ENCODE measurements at places on chromosomes 1 and 21.
A peak's percentile ranks its signal among the peaks of the same experiment; 100 is the strongest.

DNA sequence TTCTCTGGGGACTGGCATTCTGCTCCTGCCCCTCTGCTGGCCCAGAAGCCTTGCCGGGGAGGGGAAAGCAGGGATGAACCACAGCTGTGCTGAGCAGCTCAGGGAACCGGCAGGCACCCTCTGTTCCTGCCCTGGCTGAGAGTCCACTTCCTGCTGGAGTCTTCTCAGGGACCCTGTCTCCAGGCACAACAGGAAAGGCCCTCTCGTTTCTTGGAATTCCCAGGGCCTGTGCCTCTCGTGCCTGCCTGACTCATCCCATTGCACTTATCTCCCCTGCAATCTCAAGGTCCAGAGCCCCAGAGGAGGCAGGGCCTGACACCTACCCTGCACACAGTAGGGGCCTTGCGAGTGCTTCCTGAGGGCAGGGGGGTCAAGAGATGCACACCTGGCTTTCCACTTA, 1.1 kb upstream of the EDN2 start:
- no peak for DNase-seq

DNA sequence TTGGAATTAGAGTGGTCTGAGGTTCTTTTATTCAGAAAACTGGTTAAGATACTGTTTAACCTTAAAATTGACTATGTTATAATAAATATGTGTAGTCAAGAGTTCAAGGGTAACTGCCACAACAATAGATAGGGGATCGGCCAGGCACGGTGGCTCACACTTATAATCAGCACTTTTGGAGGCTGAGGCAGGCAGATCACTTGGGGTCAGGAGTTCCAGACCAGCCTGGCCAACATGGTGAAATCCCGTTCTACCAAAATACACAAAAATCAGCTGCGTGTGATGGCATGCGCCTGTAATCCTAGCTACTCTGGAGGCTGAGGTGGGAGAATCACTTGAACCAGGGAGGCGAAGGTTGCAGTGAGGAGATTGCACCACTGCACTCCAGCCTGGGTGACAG, 39.5 kb downstream of the PDC start:
- DNase-seq = no peak

DNA sequence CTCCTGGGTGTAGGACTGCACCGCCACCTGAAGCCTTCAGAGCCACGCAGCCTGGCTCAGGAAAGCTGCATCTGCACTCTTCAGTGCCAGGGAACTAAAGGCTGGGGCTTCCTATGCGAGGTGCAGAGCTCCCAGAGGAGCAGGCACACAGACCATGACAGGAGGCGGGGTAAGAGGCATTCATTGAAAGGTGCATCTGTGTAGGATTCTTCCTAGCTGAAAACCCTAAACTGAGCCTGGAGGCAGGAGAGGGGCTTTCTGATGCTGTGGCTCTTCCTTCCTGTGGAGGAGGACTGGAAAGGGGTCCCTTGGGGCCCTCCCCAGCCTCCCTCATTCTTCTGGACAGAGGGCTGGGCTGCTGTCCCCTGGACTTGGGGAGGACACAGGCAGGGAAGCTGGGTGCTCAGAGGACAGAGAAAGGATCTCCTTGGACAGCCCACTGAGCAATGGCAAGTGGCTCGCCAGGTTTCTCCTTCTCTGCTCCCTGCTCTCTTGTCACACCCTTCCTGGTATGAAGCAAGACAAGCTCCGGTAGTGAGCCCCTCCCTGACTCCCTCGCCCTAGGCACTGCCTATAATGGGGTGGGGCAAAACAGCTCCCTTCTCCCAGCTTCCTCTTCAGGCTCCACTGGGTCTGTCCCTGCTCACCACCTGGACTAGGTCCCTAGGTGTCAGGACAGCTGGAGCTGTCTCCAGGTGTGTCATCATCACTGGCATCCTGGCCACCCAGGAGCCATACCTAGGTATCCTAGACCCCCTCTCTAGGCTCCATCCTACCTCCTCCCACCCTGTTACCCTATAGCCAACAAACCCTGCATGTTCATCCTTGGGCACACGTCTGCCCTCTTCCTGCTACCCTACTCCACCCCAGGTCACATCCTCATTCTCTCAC, 20.0 kb downstream of the S100A6 start:
- DNase-seq = no peak

GRCh38 chr1:186974774-186975181, 146.0 kb downstream of the PLA2G4A start:
- no peak for DNase-seq

- DNase-seq = no peak
These were observed 20.1 kb downstream of the OSBPL9 start for GRCh38 chr1:51636764-51637522.

GRCh38 chr1:173097001-173097400, 46.3 kb upstream of the TNFSF18 start:
- no peak for DNase-seq

- DNase-seq = no peak
These were observed 6.2 kb downstream of the FAM131C start for GRCh38 chr1:16067127-16067768.

GRCh38 chr1:72010094-72010431, 272.3 kb downstream of the NEGR1 start:
- DNase-seq = no peak

DNA sequence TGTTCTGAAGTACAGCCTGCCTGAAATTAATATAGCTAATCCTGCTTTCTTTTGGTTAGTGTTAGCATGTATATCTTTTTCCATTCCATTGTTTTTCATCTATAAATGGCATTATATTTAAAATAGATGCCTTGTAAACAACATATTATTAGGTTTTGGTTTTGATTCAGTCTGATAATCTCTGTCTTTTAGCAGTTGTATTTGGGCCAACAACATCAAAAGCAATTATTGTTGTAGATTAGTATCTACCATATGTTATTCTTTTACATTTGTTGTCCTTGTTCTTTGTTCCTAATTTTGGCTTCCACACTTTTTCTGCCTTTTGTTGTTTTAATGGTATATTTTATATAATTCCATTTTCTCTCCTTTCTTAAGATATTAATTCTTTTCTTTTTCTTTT, 678.2 kb upstream of the PRMT6 start:
- no peak for DNase-seq

DNA sequence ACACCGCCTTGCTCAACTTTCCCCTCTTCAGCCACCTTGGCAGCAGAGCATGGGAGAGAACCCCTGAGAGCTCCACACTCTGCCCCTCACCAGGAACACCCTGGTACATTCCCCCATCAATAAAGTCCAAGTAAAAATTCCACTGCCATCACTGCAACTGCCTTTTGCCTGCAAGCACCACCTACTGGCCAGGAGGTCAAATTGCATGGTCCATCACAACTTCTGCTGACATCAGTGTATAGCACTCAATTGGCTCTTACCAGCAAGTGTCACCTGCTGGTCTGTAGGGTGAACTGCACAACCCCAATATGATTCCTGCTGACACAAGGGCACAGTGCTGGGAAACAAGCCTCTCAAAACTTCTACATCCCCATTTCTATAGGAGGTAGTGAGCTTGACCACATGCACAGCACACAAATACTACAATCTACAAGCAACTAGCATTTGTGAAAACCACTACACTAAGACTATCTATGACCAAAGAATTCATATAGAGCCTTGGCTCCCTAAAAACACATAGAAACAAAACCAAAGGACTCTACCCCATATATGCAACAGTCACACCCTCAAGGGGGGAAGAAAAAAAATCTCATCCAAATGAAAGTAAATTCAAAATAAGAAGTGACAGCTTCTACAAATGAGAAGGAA, 69.2 kb downstream of the FASLG start:
- no peak for DNase-seq

- DNase-seq = no peak
These were observed 12.8 kb downstream of the PLA2G4A start for GRCh38 chr1:186841599-186841998.

DNA sequence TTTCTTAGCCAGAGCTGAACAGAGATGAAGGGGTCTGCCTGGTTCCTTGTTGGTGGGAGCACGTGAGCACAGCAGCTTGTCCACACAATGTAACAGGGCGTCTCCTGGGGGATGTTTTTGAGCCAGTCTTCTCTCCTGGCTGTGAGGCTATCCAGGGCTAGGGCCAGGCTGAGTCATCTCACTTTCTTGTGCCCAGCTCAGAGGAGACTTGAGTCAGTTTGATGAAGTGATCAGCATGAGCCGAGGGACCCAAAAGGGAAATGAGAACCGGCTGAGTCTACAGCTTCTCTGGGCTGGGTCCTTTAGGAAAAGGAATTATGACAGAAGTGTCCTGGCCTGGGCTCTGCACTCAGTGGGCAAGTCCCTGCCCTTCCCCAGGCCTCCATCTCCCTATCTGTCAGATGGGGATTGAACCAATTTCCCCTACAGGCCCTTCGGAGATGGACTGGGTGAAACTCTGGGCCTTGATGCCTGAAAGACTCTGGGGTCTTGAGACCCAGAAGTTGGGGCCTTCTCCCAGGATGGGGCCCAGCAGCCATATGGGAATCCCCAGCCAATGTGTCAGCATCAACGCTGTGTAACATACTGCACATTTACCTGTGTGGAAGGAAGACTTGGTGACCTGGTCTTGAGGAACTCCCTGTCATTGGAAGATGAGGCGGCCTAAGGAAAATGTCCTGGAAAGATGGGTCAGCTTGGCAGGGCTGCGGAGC, 36.6 kb downstream of the DMRTB1 start:
- DNase-seq = no peak

DNA sequence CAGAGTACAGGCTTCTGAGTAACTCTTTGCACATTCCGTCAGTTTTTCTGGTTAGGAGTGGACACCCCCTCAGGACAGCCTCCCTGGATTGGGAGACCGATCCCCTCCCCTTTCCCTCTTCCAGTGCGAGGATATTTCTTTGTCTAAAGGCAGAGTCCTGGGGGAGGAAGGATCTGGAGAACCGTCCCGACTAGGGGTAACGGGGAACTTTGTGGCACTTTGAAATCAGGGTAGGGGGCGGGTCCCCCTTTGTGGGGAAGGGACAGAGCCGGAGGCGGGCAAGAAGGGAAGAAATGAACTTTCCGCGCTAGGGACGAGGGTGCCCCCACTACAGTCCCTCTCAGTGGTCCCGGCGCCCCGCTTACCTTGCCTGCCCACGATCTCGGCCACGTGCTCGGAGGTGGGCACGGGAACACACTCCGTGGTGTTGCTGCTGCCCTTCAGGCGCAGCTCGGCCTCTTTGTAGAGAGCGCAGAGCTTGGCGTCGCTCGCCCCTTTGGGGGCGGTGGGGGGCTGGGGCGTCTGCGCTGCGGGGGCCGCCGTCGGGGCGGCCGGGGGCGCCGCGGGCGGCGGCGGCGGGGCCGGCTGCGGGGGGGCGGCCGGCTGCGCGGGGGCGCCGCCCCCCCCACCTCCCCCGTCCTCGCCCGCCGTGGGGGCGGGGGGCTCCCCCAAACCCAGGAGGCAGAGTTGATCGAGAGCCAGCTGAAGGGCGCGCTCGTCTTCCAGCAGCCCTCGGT, 917 bp downstream of the MEX3A start:
- DNase-seq = peak; percentile 75

DNA sequence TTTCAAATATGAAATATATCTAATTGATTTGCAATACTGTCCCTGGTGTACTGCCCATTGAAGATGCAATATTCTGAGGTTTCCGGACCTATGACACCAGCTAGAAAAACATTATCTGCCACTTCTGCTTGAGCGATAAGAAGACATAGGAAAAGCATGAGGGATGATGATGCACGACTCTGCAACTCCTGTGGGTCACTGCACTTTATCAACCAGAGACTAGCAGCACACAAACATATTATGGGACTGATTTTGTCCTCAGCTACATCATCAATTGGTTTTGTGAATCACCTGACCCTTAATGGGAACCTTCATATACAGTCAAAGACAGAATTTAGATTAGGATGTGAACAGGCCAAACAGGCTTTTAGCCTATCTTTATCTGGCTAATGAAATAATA, 13.8 kb upstream of the KCNA3 start:
- no peak for DNase-seq

DNA sequence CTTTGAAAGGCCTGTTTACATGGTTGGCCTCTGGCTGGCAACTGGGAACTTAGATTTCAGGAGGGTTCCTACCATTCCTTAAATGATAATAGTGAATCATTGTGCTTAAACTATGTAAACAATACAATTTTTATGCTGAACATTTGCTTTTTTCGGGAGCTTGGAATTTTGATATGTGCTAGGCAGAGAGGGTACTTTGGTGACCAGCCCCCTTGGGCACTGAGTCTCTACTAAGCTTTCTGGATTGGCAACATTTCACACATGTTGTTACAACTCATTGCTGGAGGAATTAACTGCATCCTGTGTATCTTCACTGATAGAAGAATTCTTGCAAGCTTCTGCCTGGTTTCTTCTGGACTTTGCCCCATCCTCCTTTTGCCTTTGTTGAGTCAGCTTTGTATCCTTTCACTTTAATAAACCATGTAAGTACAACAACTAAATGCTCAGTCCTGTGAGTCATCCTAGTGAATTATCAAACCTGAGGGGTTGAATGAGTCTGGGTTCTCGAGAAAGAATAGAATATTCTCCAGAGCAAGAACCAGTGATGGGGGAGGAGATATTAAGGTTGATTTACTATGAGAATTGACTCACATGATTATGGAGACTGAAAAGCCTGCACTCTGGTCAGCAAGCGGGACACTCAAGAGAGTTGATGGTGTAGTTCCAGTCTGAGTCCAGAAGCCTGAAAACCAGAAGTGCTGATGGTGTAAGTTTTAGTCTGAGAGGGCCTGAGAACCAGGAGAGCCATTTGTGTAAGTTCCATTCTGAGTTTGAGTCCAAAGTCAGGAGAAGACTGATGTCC, 3.1 kb upstream of the SLC16A4 start:
- DNase-seq = no peak

GRCh38 chr1:208587110-208587509, 342.9 kb upstream of the PLXNA2 start:
- no peak for DNase-seq

DNA sequence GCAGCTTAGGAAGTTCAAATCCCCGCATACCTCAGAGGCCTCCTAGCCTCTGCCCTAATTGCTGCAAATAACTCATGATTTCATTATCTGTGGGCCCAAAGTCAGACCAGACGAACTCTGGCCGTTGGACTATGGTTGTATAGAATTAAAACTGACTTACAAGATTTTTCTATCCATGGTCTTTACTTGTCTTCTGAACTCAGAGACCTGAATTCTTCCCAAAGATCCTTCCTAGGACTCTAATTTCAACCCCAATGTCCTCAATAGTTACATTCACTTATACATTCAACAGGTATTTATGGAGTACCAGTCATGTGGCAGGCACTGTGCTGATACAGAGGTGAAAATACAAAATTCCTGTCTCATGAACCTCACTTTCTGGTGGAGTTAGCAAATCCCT, 182.4 kb upstream of the UBE2U start:
- no peak for DNase-seq

DNA sequence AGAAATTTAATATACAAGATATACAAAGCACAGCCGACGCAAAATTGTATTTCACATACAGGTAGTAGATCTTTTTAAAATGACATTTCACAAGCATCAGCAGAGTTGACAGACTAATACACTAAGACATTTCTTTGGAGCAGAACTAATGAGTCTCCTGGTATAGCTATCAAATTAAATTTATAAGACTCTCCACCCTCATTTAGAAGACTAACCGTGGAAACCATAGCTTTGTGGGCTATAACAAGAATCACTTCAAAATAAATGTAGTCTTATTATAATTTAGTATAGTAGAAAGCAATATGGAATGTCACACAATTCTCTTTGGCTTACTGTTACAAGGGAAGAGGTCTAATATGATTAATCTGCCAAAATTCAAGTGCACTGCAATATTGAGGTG, 204.9 kb downstream of the VAV3 start:
- no peak for DNase-seq

All from right kidney (tissue), 9 donors.